ENCODE measurements at places on chromosomes 3 and 15.

- DNase-seq = no peak
These were observed 951 bp downstream of the GPR62 start for GRCh38 chr3:51955893-51956770.

DNA sequence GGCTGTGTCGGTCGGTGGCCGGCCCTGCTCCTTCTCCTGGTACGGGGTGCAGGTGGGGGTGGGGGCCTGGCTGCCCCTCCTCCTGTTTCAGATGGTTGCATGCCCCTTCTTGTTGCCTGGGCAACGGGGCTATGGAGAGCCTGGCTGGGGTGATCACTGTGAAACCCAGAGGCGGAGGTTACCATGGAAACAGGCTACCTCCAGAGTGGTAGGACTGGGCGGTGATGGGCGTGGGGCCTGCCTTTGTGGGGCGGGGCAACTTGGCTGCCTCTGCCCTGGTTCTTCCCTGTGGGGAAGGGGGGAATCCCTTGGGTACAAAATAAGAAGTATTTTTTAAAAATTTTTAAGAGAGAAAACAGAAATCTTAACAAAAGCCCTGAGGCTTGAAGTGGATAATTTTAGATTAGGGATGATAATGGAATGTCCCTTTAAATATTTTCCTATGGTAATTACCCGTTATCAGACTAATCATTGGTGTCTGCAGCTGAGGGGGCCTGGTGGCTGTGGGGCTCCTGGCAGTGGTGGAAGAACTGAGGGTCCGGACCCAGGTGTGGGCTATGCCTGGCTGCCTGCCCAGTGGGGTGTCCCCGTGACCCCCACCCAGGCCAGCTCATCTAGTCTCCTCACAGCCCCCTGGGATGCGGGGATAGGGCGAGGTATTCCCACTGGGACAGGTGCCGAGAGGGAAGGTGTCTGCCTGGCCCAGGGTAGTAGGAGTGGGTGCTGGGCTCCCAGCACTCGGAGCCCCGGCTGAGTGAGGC, 32.5 kb downstream of the PLXNA1 start:
- no peak for DNase-seq

DNA sequence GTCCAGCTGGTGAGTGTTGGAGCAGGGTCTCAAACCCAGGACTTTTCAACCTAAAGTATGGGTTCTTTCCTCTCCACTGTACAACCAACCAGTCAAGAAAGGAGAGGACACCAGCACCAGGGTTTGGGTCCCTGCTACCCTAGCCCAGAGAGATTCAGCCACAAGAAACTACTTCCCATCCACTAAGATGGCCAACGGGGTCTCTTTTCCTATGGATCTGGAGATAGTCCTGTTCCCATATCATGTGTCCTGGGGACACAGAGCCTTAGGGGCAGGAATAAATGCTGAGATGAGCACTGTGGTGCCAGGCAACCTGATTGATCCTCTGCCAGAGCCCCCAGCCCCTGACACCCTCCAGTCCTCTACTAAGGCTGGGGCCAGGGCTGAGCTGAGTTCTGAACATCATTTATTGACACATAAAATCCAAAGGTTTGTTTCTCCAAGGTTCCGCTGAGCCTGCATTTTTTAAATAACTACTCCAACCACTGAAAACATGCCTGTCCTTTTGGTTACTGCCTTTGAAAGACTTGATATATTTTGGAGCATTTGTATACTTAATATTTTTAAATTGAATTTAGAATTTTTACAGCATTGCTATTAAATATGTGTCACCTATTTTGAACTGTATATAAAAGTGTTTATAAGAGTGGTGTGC, 26.0 kb downstream of the MRPL46 start:
- no peak for DNase-seq

GRCh38 chr3:133930341-133930933, 34.8 kb upstream of the RAB6B start:
- DNase-seq = no peak

DNA sequence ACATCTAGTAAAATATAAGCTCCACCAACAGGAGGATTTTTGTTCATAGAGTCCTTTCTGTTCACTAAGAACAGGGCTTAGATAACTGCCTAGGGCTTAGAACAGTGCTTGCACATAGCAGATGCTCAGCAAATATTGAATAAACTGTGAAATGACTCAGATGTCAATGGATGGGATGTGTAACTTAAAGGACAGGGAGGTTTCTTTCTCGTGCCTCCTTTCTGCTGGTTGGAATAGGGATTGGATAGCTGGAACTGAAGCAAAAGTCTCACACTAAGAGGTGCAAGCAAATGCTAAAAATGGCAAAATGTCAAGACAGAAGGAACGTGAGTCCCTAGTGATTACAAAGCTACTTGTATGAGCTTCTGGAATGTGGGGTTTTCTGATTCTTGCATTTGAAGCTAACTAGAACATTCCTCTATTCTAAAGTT, 392.8 kb upstream of the WNT5A start:
- DNase-seq = no peak

GRCh38 chr3:27483117-27484014, 818 bp downstream of the SLC4A7 start:
- DNase-seq = no peak

- DNase-seq = no peak
These were observed 985.7 kb downstream of the TUSC7 start for GRCh38 chr3:117695321-117695720.

- DNase-seq = no peak
These were observed 86.0 kb upstream of the PLCL2 start for GRCh38 chr3:16798738-16799137.

- DNase-seq = no peak
These were observed 13.0 kb upstream of the RAMAC start for GRCh38 chr15:82972990-82973389.

DNA sequence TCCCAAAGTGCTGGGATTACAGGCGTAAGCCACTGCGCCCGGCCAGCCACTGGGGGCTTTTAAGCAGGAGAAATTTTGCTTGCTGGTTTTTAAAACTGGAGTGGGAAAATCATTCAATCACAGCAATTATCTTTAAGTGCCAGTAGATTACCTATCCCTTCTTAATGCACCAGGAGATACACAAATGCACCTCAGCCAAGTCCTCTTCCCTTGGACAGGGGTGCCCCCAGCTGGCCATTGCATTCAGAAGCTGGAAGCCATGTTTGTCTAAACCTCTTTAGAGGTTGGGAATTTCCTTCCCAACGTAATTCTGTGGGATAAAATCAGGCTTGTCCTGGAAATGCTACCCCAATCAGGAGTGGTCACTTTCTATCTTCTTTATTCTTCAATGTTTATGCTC, 26.6 kb downstream of the MIX23 start:
- DNase-seq = peak; percentile 4

Measured in left renal cortex interstitium (tissue), 4 donors.